ENCODE measurements at places on chromosomes 5 and 9.

DNA sequence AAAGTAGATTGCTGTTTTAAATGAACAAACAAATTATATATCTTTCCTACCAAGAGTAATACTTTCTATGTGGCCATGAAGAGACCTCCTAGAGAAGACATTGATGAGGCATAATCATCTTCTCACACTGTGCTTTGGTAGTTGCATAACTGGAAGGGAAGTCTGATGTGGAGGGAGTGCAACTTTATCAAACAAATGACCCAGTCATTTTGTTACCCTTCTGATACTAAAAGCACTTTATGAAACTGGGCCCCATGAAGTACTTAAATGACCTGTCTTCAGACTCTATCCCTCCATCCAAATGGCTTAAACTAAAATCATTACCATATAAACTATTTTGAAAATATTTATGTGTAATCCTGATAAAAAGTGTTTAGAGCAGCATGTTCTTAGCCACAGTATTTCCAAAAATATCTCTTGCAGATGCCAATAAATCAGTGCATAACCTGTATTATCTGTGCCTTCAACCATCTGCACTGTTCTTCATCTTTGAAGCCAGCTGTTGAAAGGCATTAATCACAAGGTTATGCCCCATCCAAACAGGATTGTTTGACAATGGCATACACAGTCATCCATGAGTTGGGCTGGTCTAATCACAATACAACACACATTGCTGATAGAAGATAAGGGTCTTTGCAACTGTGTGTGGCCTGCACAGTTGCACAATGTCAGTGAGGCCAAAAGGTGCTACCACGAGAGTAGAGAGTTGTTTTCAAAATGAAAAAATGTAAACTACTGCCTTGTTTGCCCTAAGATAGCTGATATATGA, 31.9 kb upstream of the MIER3 start:
- no peak for DNase-seq

- DNase-seq = no peak
Measured at GRCh38 chr5:161001604-161002003, 149.6 kb upstream of the ATP10B start.

DNA sequence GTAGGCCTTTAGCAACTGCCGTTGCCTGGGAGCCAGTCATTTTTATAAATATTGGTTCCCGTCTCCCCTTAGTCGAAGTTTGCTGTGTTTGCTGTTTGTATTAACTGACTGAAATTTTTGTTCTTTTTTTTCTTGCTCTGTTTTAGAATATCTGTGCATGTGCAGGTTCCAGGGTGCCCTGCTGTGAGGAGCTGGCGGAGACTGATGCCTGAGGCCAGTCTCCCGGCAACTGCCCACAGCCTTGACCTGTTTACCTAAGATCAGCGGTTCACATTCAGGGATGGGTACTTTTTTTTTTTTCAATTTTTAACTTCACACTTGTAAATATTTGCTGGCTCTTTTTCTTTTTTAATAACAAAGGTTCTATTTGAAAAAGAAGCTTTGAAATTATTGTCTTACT, 262.6 kb upstream of the ADAMTS16 start:
- no peak for DNase-seq

GRCh38 chr9:129746092-129746777, 6.6 kb downstream of the PTGES start:
- DNase-seq = no peak

GRCh38 chr5:140346348-140347221, at the start of gene HBEGF:
Gene HBEGF (minus strand): TSS chr5:140346603. CDS start chr5:140346328, 275 bp downstream.
- DNase-seq = no peak

DNA sequence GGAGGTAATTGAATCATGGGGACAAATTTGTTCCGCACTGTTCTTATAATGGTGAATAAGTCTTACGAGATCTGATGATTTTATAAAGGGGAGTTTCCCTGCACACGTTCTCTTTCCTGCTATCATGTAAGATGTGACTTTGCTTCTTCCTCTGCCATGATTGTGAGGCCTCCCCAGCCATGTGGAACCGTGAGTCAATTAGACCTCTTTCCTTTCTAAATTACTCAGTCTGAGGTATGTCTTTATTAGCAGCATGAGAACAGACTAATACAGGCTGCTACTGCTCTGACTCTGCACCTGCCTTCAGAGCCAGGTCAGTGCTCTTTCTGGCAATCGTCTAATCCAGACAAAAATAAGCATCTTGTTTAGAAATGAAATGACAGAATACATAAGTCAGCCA, 479.2 kb upstream of the TUSC1 start:
- DNase-seq = peak; percentile 10

DNA sequence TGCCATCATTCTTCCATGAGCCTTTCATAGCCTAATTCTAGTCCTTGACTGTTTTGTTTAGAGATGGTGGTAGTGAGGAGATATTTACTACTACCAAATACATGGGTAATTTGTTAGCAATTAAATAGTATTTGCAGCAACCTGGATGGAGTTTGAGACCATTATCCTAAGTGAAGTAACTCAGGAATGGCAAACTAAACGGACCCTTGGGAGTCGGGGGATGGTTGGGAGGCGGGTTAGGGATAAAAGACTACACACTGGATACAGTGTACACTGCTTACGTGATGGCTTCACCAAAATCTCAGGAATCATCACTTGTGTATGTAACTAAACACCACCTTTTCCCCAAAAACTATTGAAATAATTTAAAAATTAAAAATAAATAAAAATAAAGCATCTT, 809.2 kb upstream of the ZNF608 start:
- no peak for DNase-seq

GRCh38 chr9:34035656-34036055, 13.0 kb downstream of the UBAP2 start:
- no peak for DNase-seq

DNA sequence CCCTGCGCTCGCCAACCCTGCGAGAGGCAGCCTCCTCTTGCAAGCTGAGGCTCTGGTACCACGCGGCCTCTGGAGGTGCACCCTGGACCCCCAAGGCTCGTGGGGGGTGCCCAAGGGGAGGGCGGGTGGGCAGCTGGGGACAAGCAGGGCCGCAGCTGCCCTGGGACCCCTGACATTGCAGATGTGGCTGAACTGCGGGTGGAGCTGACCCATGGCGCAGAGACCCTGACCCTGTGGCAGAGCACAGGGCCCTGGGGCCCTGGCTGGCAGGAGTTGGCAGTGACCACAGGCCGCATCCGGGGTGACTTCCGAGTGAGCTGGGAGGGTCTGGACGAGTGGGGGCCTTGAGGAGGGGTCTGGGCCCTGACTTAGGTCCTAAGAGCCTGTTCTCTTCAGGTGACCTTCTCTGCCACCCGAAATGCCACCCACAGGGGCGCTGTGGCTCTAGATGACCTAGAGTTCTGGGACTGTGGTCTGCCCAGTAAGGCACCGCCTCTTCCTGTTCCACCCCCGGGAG, 1.5 kb downstream of the MAMDC4 start:
- DNase-seq = no peak

- DNase-seq = no peak
Measured at GRCh38 chr5:147658293-147658932, 124.1 kb downstream of the JAKMIP2 start.

DNA sequence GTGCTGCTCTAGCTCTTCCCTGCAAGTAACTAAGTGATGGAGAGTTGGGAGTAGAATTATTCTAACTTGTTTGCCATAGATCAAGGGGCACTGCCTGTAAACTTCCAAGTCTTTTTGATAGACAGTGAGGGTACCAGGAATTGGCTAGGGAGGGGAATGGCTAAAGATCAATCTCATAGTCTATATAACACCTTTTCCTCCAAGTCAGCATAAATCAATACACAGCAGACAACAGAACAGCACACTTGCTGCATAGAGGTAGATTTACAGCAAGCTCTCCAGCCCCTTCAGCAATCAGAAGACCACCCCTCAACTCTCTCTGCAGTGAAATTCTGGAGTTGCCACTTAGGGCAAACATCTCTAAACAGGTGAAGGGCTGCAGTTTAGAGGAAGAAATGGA, 643.5 kb upstream of the KLF4 start:
- no peak for DNase-seq

- no peak for DNase-seq
Measured at GRCh38 chr5:151060742-151061141, 20.1 kb downstream of the TNIP1 start.

DNA sequence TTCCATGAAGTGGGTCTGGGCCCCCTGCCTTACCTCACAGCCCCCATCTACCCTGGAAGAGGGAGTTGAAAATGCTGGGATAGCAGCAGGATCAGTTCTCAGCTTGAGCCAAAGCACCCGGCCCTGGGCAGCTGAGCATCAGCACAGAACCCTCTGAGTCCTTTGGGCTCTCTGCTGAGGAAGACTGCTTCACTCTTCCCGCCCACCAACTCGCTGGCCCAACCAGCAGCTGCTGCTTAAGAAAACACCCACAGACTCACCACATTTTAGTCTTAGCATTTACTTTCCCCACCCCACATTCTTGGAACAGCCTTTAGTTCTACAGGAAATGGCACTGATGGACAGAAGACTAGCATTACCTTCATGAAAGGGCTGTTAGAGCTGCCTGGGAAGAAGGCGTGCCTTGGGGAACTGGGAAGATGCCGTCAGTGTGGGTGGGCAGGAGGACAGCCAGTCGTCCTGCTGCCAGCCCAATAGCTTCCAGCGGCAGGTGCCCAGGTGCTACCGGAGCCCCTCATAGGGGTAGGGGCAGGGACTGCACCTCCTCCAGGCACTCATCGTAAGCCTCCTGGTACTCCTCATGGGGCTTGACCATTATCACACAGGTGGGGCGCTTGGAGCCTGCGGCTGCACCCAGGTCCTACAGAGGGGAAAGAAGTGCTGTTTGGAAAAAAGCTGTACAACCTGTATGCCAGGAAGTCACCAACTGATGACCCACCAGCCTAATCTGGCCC, 4.3 kb downstream of the NHP2 start:
- DNase-seq = no peak

- no peak for DNase-seq
Measured at GRCh38 chr5:74122979-74123590, 497.1 kb downstream of the ARHGEF28 start.

- DNase-seq = no peak
Measured at GRCh38 chr5:128673000-128673399, 135.0 kb upstream of the FBN2 start.

DNA sequence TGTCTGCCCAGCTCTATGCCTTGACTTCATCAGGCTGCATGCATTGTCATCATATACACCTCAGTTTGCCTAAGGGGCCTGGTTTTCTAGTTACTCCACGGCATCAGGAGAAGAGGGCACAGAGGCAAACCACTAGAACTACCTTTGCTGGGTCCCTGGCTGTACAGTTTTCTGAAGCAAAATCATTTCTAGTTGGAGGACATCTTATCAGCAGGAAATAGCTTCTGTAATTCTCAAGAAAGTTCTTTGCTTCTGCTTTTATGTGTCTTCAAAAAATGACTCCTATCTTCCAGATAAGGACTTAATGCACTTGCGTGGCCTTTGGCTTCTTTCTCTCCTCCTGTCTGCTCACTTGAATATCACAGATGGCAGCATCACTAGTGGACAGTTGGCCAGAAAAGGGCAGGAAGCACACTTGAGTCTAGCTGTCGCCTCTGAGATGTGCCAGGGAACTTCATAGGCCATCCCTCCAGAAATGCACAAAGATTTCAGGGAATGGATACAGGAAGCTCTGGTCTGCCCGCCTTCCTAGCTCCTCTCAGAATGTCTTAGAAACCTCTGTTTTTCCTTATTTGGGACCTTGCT, 22.4 kb upstream of the LTC4S start:
- no peak for DNase-seq

- DNase-seq = no peak
Measured at GRCh38 chr9:14822666-14823065, 87.6 kb downstream of the FREM1 start.

- no peak for DNase-seq
Measured at GRCh38 chr5:61981886-61982285, 324.1 kb upstream of the KIF2A start.

Data from kidney epithelial cell (primary cell).